SW 1271 (cell line): ENCODE measurements at places on chromosomes 6 and 20.

DNA sequence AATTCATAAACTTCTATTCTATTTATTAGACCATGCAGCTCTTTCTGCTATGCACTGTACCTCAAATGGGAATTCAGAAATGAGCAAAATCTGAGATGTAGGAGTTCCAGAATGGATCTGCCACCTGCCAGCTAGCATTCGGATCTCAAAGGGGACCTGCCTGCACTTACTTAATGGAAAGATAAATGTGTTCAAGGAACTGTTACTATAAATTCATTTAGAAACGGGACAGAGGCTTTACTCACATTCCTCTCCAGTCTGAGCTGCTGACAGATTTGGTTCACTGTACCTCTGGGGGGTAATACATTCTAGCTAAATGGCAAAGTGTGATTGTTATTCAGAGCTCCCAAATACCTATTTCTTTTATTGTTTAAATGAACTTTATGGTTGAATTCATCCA is 384.1 kb downstream of the GRIK2 start:
- DNase-seq = no peak

DNA sequence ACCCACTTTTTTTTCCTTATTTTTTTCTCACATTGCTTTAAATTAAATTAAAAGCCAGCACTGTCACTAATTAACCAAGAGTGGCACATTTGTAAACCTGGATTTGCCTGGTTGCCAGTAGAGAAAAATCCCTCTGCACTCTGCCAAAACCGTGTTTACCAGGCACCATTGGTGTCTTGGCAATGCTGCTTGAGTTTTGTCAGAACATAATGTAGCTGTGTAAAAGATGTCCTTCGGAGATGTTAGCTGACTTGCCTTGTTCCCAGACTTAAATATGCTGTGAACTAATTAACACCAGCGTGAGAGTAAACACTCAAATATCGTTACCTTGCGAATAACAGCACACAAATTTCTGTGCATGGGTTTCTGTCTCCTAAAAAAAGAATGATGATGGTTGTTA is 694.9 kb upstream of the ID4 start:
- no peak for DNase-seq

GRCh38 chr6:44122801-44123200 is 4.5 kb downstream of the MRPL14 start:
- DNase-seq = no peak

GRCh38 chr6:139580592-139581484 is 206.4 kb upstream of the CITED2 start:
- no peak for DNase-seq

GRCh38 chr6:72977114-72977513 is 248.2 kb downstream of the KHDC1L start:
- no peak for DNase-seq

DNA sequence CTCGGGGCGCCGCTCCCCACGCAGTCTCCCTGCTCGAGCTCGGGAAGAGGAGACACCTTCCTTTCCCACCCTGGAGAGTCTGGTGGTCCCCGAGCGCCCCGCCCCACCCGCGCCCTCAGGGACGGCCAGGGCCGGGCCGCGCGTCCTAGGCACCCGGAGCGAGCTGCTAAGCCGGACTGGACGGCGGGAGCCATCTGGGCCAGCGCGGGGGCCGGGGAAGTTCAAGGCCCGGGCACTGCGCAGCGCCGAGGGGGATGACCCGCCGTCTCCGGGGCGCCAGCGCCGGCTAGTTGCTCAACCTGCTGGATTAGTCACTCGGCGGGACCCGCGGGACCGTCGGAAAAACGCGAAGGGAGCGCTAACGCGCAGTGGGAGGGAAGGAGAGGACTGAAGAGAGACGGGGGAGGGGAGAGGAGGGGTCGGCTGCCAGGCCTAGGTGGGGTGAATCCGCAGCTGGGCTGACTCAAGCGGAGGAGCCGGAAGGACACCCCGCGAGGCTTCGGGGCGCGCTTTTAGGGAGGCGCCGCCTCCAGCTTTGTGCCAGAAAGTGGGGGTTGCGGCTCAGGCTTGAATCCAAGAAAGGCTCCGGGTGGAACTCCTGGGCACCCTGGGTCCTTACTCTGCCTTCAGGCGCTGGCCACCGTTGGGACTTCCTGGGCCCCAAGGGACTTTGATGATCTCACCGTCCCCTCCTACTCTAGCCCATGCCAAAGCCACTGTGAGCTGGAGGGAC is 75.7 kb upstream of the FOXP4 start:
- DNase-seq = no peak

GRCh38 chr6:36745836-36746235 is 48.2 kb downstream of the RAB44 start:
- no peak for DNase-seq

- DNase-seq = no peak
Observed at GRCh38 chr6:131122516-131122915, 12.8 kb upstream of the AKAP7 start.

GRCh38 chr6:167578371-167578901 is 248.3 kb upstream of the AFDN start:
- DNase-seq = no peak

DNA sequence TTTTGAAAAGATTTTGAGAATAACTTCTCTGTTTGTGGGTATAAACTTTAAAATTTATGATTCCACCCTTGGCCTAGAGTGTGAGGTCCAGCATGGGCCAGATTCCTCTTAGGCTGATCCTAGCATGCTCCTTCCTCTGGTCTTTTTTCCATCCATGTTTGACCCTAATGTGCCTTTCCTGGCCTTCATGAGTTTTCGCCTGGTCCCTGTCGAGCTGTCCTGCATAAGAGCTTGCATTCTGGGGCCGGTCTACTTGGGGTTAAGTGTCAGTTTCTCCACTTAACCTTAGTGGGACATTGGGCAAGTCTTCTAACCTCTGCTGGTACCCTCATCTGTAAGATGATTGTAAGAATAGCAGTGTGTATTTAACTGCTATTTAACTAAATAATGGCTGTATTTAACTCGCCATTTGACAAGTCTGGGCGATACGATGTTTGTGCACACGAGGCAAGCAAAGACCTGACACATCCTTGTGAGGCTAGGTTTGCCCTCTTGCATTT is 40.7 kb upstream of the TAGAP start:
- DNase-seq = no peak

DNA sequence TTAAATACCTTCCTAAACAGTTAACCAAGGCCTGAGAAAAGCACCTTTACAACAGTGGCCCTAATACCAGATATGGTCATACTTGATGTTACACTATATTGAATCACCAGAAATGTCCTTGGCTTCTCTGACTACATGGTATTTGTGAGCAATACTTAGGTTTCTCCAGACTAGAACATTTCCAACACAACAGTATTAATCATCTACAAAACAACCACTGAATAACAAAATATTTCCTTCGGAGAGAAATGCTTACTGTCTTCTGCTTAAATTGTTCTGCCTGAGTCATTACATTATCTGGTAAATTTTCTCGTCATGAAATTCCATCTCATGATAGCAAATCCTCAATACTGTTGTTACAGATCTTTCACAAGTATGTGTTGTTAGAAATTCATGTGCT is 252.9 kb upstream of the RUNX2 start:
- no peak for DNase-seq

- DNase-seq = no peak
Observed at GRCh38 chr6:150271501-150272263, 97.1 kb upstream of the IYD start.

DNA sequence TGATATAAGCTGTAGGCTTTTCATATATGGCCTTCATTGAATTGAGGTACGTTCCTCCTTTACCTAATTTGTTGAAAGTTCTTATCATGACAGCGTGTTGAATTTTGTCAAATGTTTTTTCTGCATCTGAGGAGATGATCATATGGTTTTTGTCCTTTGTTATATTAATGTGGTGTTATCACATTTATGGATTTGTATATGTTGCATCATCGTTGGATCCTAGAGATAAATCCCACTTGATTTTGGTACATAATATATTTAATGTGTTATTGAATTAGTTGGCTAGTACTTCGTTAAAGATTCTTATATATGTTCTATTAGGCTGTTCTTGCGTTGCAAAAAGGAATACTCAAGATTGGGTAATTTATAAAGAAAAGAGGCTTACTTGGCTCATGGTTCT is 8.6 kb upstream of the WFDC9 start:
- no peak for DNase-seq

GRCh38 chr6:119686644-119687043 is 337.1 kb upstream of the MAN1A1 start:
- no peak for DNase-seq

- DNase-seq = no peak
Observed at GRCh38 chr6:153160221-153160620, 29.1 kb upstream of the RGS17 start.

DNA sequence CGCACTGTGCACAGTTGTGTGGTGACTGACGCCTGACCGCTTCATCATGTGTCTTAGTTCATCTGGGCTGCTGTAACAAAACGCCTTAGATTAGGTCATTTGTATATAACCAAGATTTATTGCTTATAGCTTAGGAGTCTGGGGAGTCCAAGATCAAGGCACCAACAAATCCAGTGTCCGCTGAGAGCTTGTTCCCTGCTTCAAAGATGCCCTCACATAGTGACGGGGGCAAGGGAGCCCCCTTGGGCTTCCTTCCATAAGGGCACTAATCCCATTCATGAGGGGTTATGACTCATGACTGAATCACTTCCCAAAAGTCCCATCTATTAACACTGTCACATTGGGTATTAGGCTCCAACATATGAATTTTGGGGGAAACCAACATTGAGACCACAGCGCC is 34.6 kb downstream of the CYP24A1 start:
- DNase-seq = no peak

DNA sequence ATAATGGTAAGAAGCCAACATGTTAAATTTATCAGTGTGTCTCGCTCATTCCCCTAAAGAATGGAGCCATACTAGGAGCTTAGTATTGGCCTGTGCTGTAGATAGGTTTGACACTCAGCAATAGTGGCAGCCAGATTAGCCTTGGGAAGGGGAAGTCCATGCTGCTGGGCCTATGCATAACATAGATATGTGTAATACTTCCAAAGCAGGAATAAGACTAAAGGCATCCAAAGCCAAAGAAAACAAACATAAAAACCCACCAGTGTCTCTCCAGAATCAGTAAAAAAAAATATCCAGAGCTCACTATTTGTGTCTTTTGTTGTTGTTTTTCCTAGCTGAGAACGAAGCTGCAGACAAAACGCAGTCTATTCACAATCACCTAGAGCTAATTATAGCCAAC is 104.2 kb upstream of the STXBP5 start:
- DNase-seq = no peak

DNA sequence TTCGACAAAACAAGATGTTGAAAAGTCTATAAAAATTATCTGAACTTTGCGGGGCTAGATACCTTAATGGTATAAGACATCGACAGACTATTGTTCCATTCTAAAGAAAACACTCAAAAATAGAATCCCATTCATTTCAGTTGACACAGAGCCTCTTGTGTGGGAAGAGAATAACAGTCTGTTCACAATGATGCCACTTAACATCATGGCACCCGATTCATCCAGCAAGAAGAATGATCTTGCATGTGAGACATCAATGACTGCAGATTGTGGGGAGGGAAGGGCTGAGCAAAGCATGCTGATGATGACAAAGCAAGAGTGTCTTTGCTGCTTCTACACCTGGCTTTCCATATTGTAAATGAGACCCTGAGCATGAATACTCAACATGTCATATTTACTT is 49.7 kb upstream of the ARMH2 start:
- DNase-seq = no peak

DNA sequence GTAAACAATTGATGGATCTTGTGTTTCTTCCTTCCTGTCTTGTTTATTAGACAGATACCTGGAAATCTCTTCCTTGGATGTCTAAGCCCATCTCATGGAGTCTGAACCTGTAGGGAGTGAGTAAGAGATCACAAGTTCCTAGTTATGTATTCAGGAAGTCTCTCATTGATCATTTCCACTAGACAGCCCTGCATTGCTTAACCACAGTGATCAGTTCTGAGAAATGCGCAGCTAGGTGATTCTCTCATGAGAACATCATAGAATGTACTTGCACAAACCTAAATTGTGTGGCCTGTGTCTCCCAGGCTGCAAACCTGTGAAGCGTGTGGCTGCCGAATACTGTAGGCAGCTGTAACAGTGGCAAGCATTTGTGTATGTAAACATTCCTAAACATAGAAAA is 39.1 kb downstream of the FAM120B start:
- no peak for DNase-seq

DNA sequence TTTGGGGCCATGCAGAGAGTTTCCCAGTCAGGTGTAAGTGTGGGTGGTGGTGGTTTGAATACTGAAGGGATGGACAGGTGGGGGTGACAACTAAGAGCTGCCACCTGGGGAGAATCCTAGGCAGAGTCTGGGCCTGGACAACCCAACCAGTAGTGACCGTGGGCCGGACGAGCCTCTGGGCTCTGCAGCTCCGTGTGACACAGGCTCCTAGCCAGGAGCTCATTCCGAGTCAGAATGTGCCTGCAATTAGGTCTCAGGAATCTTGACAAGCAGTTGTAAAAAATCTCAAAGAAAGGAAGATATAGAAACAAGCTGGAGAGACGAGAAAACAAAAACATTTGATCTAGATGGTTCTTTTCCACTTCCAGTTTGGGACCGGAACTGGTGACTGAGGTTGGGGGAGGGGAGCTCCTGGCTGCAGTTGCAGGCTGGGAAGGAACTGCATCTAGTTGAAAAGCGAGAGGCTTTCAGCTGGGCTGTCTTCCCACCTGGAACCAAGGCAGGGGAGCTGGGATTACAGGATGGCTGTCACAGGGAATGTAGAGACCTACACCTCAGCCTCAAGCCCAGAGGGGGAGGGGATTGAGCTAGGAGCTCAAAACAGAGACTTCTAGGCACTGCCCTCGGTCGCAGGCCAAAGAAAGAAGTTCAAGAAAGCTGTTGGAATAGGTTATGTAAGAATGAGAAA is 156.9 kb downstream of the PAX1 start:
- DNase-seq = no peak

DNA sequence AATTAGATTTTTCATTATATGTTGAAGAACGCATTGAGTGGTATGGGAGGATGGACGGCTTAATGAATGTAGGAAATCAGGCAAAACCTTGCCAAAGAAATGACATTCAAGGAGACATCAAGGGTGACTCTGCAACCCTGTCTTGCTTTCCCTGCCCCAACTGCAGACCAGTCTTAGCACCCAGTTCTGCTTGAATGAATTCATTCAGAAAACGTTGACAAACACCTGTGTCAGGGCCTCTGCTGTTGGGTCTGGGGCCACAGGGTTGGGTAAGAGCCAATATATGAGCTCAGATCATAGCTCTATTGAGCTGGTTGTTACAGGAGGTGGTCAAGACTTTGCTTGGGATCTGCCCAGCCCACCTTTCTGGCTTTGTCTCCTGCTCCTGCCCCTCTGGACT is 7.7 kb upstream of the ASXL1 start:
- no peak for DNase-seq

DNA sequence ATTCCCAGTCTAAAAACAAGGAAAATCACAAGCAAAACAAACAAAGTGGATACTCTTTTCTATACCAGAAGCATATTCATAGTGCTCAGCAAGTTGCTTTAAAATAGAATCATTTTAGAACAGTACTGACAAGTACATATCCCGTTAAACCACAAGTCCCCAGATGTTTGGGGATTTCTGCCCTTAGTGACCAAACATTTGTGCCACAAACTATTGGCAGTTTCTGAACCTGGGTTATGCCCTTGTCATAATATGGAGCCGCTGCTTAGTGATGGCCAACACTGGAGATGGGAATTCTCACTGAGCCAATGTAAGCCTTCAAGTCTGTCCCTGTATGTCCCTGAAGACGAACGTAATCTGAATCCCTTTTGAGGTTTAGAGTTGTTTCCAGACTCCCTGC is 436.7 kb upstream of the JAG1 start:
- no peak for DNase-seq

- DNase-seq = no peak
Observed at GRCh38 chr6:75940564-75940963, 131.9 kb downstream of the IMPG1 start.
